ENCODE measurements at places on chromosomes 4 and X.

DNA sequence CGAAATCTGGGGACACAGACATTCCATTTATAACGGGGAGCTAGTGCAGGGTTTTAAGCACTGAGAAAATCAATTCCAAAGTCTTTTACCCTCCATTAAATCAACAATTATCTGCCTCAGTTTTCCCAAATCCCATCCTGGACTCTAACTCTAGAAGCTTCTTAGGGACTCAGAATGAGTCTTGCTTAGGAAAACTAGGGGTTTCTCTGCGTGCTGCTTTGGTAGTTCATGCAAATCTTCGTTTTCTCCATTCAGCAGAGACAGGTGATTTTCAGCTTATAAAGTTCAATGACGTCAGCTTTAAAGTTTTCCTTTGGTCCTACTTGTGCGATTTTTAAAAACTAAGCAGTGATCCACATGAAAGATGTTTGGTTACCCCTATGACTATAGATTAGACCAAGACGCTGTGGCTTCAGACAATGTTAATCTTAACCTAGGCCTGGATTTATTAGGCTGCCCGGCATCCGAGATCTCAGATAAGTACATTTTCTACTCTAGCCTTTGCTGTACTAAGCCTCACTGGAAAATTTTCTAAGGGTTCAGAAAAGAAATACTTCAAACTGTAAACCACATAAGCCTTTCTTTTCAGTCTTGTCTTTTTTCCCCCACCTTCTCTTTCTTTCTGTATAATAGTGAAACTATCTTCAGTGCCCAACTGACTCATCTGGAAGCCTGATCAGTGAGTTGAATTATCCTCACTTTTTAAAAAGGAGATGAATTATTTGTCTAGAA is 121.4 kb upstream of the GATB start:
- no peak for DNase-seq

GRCh38 chr4:1989533-1990347 is 19.0 kb downstream of the NELFA start:
- no peak for DNase-seq

GRCh38 chr4:152738827-152739226 is 40.7 kb downstream of the TIGD4 start:
- no peak for DNase-seq

DNA sequence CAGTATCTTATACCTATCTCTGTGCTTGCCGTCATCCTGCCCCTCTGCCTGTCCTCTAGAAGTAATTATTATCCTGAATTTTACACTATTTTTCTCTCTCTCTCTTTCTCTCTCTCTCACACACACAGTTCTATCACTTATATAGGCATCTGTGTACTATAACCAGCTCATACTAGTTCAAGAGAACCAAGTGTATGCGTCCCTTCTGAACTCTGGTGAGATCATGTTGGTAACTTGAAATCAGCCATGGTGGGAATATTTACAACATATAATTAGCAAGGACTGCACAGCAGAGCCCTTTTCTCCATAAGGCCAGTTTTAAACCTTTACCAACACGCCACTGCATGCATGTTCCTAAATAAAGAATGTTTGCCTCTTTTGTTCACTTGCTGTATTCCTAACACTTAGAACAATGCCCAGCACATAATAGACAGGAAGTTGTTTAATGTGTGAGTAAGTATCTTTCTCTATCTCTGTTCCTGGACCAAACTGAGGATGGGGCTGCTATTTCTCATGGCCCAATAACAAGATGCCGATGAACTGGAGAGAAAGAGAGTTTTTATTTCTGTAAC is 51.1 kb upstream of the IL21 start:
- no peak for DNase-seq

DNA sequence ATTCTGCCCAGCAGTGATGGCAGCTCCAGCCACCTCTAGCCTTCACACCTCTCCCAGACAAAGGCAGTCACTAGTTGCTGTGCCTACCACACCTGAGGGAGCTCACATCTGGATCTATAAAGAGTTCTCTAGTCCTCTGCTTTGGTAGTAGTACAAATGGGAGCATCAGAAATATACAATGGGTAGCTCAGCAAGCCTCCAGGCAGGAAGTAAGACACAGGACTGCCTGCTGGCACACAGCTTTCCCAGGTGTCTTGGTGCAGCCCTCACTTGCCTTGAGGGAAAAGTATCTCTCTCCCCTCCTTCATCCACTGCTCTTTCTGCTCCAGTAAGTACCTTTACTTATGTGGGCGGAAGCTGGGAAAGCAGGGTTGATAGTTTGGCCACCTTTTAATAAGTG is 212.9 kb upstream of the SLC7A11 start:
- DNase-seq: no peak

GRCh38 chr4:174600391-174600790 is 78.1 kb upstream of the HPGD start:
- no peak for DNase-seq

DNA sequence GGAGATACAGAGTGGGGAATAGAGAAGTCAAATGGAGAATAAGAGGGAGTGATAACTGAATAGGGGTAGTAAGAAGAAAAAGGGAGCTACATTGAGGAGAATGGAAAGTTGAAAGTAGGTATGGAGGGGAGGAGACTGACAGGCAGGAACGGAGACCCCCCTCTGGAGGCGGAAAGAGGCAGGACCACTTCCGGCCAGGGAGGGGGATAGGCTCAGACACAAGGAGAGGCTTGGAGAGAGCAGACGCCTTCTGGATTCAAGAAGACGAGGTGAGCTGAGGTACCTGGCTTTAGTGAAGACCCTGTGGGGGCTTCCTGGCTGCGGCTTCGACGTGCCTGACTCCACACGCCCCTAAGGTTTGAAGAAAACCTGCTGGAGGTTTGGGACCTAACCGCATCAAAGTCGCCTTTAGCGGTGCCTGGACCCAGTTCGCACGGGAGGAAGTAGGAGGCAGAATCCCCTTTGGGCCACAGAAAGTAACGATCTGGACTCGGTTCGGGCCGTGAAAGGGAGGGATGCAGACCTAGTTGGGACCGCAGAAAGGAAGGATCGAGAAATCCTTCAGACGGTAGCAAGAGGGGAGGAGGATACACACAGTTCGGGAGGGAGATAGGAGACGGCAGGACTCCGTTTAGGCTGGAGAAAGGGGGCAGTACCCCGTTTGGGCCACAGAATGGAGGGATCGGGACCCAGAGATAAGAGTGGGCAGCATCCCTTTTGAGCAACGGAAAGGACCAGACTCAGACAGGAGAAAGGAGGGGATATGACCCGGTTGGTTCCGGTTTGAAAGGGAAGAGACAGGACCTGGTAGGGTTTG is at the start of gene TRO:
Gene TRO (plus strand): TSS at position 215 of the 817 bp plus-strand sequence. CDS start 1,423 bp downstream, outside the sequence.
- DNase-seq: peak; percentile 18

DNA sequence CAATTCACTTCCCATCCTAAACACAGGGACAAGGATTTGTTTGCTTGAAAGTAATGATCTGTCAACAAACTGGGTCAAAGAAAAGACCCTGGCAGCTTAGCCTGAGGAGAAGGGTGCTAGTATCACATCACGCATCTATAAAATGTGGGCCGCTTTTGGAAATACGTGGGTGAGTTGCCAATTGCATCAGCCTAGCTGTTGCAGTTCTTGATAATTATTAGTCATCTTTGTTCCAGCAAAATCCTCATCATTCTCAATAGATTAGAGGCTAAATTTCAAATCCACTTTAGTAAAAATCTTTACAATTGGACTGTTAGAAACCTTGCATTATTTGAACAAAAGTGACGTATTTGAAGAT is 33.6 kb upstream of the TAPT1 start:
- DNase-seq: no peak

GRCh38 chr4:52846502-52846901 is 15.6 kb upstream of the RASL11B start:
- DNase-seq: peak; percentile 32

DNA sequence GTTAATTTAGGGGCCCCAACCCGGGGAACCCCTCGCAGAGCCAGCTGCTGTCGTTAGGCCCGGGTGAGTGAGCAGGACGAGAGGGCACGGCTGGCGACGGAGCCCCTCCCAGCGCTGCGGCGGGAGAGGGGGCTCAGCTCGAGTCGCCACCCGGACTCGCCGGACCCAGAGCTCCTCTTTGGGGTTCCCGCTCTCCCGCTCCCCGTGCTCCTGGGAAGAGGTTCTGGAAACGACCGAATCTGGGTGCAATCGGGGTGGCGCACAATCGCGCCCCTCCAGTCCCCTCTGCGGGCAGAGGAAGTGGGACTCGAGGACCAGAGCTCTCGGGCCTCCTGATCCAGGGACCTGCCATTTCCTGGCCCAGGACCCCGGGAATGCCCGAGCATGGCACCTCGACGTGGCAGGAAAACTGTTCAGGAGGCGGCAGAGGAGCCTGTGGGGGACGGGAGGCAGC is 37.3 kb upstream of the ARAF start:
- DNase-seq: no peak

DNA sequence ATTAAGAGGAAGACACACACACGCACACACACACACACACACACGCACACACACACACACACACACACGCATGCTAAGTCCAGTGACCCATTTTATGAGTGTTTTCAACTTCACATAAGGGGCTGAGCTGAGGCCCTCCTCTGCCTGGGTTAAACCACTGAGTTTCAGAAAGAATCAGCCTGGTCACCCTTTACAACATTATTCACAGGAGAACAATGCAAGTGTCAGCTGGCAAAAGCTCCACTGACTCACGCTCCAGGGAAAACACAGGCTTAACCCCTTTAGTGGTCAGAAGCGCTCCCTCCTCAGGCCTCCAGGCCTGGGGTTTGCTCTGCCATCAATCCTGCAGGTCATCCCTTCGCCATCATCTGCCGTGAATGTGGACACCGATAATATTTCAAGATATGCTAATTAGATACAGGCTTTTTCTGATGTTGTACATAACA is 46.9 kb downstream of the ACOX3 start:
- peak; percentile 52 for DNase-seq

- DNase-seq: peak; percentile 85
Measured at GRCh38 chrX:48021026-48021900, 14.5 kb downstream of the SPACA5 start.

GRCh38 chrX:19613645-19614323 is 98.5 kb upstream of the MAP3K15 start:
- DNase-seq: no peak

GRCh38 chr4:153095448-153096204 is 108.6 kb upstream of the TRIM2 start:
- no peak for DNase-seq

DNA sequence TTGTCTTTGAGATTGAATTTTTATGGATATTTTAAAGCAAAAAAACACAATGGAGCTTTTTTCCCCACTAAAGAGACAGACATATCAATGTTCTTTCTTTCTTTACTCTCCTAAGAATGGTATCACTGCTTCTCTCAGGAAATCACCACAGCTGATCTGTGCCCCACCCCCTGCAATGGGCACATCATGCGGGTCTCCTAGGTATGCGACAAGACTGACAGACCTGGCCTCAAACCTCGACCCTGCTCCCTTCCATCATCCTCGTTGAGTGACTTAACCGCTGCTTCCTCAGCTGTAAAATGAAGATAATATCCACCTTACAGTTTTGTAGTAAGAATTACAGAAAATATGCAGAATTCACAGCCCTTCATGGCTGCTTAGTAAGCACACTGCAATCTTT is 58.3 kb downstream of the LEF1 start:
- no peak for DNase-seq

- no peak for DNase-seq
Measured at GRCh38 chr4:37762991-37763368, 63.5 kb upstream of the PGM2 start.

DNA sequence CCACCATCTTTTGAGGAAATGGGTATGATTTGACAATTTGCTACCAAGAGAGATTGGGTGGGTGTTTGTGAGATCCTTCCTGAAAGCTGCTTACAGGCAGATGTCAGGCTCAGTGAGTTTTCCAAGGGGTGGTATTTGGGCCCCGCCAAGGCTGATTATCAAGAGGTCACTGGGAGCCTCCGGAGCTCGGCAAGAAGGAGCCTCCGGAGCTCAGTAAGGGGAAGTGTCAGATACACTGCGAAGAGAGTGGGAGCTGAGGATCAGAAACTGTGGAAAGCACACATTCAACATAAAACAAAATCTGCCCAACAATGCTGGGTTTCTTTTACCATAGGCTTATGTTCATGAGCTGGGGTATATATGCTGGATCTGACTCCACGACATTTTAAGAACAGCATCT is 714 bp downstream of the RTL3 start:
- DNase-seq: no peak

DNA sequence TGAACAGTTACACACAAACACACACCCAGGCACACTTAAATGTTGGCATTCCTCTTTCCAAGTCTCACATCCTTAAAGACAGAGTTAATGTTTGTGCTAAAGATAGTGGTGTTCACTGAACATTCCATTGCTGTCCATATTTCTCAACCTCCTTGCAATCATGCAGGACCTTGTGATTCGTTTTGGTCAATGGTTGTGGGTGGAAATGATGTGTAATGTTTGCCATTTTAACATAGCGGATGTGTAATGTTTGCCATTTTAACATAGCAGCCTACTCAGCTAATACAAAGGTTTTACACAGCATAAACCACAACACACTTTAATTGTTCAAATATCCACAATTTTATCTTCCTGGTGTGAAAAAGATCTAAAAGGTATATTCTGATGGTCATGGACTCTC is 93.9 kb downstream of the CEP44 start:
- no peak for DNase-seq

GRCh38 chr4:113452868-113453620 is 308.5 kb downstream of the CAMK2D start:
- DNase-seq: no peak

GRCh38 chr4:143016171-143016570 is 168.5 kb upstream of the USP38 start:
- DNase-seq: no peak

DNA sequence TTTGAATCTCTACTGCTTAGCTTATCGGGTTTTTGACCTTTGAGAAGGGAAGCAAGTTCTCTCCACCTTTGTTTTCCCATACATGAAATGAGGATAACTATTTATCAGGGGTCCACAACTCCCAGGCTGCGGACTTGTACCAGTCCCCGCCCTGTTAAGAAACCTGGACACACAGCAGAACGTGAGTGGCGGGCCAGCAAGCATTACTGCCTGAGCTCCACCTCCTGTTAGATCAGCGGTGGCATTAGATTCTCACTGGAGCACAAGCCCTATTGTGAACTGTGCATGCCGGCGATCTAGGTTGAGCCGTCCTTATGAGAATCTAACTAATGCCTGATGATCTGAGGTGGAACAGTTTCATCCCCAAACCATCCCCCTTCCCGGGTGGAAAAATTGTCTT is 579.5 kb downstream of the GALNTL6 start:
- DNase-seq: no peak
